ENCODE measurements at places on chromosomes 6 and 20.

- DNase-seq: no peak
Observed at GRCh38 chr6:3902871-3903648, 53.9 kb downstream of the FAM50B start.

- no peak for DNase-seq
Observed at GRCh38 chr20:49901588-49901987, 13.7 kb downstream of the SPATA2 start.

- DNase-seq: no peak
Observed at GRCh38 chr20:31662372-31662854, 24.7 kb downstream of the COX4I2 start.

- no peak for DNase-seq
Observed at GRCh38 chr6:84639396-84639795, 125.0 kb downstream of the TBX18 start.

GRCh38 chr6:161649068-161649467 is 375.2 kb upstream of the AGPAT4 start:
- no peak for DNase-seq
